ENCODE measurements at places on chromosomes 5 and 9.

DNA sequence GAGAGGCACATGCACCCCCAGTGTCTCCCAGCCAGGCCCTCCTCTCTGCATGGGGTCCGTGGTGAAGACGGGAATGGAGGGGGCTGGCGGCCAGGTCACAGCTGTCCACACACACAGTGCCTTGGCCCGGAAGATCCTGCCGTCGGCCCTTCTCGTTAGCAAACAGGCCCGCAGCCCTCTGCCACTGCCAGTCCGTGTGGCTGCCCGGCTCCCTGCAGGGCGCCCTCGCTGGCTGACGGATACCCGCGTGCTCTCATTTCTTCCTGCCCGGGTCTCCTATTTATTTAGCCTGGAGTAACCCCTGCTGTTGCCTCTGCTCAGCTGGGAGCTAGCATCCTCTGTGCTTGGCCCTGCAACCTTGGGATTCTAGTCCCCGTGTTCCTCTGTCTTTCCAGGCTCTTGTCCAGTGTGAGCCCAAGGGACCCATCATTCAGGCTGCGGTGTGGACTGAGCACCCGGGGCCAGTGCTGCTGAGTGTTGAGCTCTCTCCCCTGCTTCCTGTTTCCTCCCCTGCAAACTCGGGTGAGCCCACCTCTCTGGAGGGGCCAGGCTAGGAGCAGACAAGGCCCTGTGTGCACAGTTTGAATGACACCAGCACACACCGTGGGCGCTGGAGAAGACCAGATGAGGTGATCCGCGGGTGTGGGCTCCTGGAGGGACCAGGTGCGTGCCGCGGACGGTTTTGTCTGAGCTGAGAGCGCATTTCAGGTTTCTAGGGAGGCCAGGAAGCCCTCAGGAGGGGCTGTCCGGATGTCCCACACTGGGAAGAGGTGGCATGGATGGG lies 14.6 kb upstream of the RNU6ATAC start:
- DNase-seq, result no peak

DNA sequence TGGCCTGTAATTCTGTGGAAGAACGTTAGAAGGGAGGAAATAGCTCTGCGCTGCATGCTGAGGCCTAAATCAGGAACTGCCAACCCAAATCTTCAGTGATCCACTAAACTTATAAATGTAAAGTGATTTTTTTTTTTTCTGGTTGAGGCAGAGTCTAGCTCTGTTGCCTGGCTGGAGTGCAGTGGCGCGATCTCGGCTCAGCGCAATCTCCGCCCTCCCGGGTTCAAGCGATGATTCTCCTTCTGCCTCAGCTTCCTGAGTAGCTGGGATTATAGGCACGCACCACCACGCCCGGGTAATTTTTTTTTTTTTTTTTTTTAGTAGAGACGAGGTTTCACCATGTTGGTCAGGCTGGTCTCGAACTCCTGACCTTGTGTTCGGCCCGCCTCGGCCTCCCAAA lies 717.4 kb upstream of the FAM174A start:
- DNase-seq, result no peak

GRCh38 chr5:116573702-116574366 lies 789 bp downstream of the SEMA6A start:
- no peak for DNase-seq

DNA sequence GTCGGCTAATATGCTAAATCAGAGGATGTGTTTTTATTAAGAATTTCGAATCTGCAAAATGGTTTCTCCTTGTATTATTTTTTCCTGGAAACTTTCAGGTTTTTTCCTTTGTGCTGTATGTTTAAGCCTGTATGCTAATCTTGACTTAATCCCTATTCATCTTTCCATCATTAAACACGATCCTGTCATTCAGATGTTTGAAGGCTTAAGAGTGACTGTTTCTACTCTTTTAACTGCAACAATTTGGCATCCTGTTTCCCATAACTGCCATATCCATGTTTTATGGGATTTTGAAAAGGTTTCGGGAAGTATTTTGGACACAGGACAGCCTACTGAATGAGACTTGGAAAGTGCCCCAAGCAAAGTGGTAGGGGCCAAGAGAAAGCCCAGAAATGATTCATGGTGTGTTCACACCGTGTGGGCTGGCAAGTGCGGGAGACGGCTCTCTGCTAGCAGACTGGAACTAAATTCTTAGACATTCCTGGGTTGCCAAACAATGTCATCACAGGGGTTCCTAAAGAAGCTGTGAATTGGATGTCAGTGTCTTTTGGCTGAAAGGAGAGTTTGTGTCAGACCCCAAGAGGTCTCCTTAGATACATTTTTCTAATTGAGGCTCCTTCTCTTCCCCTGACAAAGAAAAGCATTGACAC lies 125.4 kb upstream of the ADAMTS16 start:
- DNase-seq, result no peak

DNA sequence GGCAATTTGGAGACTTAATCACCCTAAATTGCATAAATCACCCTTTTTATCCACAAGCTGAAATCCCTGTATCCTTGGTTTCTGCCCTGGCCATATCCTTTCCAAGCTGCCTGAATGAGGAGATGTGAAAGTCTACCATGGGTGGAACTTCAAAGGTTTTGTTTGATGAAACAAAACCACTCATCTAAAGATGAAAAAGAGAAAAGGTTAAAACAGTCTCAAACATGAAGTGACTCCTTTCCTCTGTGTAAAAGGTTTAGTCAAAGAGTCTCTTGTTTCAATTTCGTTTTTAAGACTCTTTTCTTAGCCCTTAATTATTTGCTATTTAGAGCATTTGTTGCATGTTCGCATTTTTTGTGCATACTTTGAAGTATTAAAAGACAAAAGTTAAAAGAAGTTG lies 11.2 kb downstream of the SLC45A2 start:
- no peak for DNase-seq

DNA sequence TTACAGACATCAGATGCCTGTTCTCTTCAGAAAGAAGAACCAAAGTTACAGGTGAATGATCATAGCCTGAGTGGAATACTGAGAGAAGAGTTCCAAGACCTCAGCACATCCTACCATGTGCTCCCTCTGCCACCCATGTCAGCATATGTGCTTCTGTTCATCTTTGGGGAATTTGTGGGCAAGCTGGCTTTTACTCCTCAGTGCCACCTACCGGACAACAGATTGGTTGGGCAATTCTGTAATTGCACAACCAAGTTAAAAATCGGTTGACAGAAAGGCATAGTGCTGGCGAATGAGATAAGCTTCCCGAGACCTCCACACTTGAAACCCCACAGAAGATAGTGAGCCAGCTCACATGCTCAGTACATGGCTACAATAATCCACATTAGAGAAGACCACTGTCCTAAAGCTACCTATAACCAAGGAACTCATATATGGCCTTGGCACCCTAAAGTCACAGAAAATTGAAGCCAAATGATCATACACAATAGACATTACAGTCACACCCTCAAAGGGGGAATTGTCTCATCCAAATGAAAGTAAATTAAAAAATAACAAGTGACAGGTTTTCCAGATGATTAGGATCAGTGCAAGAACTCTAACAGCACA lies 1238.0 kb upstream of the NUDT12 start:
- DNase-seq, result no peak

DNA sequence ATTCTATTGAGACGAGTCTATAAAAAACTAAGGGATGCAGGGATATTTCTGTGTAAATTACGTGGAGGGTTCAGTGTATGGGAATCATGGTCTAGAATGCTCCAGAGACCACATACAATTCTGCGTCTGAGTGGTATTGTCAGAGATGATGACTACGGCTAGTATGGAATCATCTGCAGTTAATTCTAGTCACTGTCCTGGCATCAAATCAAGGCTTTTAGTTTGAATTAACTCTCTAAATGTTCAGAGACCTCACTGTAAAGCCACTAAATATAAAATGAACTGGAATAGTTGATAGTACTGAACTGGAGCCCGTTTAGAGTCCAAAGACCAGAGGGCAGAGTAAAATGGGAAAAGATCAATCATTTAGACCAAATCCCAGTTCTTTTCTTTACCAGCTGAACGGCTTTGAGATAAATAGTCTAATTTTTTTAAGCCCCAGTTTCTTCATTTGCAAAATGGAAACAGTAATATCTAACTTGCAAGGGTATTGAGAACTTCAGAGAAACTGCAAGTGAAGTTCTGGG lies 599.8 kb downstream of the EBF1 start:
- DNase-seq, result no peak

GRCh38 chr5:31463351-31463750 lies 68.5 kb downstream of the DROSHA start:
- no peak for DNase-seq

DNA sequence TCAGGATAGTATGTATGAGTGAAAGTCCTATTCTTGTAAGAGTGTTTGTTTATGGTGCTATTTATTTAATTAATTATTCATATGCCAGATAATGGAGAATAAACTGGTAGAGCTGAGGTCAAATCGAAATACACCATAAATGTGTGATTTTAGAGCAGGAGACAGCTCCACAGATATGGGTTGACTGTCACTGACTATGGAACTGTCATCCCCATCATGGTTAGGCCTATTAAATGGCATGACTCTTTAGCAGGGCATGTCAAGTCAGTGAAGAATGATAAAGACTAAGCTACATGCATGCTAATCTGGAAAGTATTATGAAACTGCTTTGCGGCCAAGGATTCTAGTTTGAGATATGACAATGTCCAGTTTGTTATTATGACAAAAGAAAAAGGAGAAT lies 658.6 kb downstream of the ISL1 start:
- no peak for DNase-seq

DNA sequence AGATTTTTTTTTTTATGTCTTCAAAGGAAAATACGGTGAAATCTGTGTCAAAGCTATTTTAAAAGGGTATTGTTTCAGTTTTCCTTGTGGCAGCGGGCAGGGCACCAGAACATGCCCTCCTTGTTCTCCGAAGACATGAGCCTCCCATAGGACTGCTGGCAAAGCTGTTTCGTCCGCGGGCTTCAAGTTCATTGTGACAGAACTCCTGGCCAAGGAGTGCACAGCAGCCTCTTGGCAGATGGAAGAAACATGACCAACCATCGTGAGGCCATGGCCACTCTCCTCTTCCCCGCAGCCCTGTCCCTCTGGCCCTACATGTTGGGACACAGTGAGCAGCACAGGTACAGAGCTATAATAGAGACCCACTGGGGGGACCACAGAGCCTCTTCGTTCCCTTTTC lies 99.5 kb downstream of the AOPEP start:
- DNase-seq, result no peak

- DNase-seq, result no peak
These were observed 1929.5 kb upstream of the CDH9 start for GRCh38 chr5:28967848-28968247.

DNA sequence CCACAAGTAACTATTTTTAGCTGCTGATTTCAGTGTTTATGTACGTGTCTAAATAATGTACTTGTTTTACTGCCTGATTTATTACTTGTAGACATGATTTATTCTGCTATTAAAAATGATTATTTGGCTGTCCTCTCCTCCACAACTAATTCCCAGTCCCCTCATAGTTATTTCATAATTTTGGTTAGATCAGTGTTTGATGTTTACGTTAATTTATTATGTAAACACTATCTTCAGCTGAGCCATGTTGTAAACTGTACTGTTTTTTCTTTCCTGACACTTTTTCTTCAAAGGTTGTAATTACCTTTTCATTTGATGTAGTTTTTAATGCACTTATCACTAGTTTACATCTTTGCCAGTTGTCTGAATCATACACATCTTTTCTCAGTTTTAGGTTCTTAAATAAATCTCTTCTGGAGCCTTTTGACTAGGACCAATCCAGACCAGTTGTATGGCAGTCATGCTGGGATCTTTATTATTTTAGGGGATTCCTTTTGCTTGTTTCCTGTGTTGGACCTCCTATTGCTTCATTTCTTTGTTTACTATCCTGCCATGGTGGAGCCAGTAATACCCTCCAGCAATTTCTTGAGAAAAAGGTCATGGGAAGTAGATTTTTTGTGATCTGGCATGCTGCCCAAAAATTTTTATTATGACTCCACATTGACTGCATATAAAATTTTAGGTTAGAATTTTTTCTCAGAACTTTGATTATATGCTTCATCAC lies 16.1 kb downstream of the AP3S1 start:
- DNase-seq, result no peak

- DNase-seq, result no peak
These were observed 179.0 kb downstream of the MAN2A1 start for GRCh38 chr5:109868737-109869136.

GRCh38 chr5:168447808-168448207 lies 38.5 kb upstream of the RARS1 start:
- DNase-seq, result no peak

GRCh38 chr9:31248156-31248555 lies 1136.3 kb upstream of the ACO1 start:
- no peak for DNase-seq

DNA sequence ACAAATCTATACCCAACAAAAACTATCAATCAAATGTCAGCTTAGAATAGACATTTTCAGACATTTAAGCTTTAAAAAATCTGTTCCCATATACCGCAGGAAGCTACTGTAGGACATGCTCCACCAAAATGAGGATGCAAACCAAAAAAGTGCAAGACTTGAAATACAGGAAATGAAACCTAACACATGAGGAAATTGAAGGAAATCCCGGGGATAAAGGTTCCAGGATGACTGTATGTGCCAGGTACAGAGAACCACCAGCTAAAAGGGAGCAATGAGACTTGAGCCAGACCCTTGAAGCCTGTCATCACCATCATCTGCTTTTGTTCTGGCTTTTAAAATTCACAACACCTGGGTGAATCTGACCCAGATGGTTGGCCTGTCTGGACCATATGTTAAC lies 21.4 kb downstream of the DIAPH1 start:
- DNase-seq, result no peak

DNA sequence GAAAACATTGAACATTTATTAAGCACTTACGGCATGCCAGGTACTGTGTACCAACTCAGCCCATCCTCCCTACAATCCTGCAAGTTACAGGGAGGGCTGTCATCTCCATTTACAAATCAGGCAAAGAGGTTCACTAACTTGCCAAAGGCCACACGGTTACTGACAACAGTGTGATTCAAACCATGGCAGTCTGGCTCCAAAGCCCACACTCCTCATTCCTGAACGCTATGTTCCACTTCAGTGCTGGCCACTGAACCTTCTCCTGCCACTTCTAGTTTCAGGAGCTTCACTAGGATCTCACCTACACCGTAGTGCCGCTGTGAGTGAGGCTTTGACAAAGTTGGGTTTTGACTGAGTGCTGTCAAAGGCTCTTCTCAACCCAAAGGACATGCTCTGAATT lies 7.2 kb upstream of the LIFR start:
- no peak for DNase-seq

DNA sequence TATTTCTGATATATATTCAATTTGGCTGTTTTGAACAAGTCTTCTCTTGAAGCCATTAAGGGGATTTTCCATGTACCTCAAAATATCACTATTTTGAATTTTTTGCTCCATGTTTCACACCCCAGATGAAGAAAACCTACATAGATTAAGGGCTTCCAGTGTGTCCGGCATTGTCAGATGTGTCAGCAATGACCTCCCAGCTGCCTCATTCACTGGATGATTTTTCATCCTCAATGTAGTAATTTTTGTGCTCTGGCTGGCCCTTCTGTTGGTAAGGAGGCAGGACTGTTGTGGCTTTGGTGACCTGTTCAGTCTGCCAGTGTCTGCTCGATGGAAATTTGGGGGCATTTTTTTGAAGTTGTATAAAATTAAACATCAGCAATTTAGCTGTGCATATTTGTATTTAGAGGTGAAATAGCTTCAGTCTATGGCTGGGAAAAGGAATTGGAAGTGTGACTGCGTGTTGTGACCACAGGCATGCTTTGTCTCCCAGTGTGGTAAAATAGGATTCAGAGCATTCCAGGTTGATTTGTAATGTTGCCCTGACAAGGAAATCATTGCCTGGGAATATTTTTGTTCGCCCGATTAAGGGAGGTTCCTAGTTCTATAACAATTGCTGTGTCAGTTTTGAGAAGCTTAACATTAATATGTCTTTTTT lies 312.4 kb downstream of the ARHGEF28 start:
- no peak for DNase-seq
